ENCODE measurements at places on chromosomes 12 and 14.

GRCh38 chr12:76014007-76014406, 17.6 kb downstream of the PHLDA1 start:
- DNase-seq = no peak

GRCh38 chr14:39491134-39491571, 58.9 kb upstream of the FBXO33 start:
- no peak for DNase-seq

DNA sequence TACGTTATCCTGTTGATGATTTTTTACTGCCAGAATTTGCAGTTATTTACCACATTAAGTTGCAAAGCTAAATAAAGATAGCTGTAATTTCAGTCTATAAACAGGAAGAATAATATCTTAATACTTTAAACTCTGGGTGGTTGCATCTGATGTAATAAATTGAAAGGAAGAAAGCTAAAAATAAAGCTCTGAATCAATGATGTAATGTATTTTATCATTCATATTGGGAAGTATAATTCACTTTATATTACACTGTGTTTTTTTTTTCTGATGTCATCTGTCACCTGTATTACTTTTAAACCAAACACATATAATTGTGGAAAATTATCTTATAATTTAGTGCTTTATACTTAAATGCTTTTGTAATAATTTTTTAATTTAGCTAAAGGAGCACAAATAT, 37.1 kb downstream of the PDZRN4 start:
- DNase-seq = no peak

GRCh38 chr14:99595034-99595433, 9.0 kb downstream of the CCDC85C start:
- no peak for DNase-seq

DNA sequence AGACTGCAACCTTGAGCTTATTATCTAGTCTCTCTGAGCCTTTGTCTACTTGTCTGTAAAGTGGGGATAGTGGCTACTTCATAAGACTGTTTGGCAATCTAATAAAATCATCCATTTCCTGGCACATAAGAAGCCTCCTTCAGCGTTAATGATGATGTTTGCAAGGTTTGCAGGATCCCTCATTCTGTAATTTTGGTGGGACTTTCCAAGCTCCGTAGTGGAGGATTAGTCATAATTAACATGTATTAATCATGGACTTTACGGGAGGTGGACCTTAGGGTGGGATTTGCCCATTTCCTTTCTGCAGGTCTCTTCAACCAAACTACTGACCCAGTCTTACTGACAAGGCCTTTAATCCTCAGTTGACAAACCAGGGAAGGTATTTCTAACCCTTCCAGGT, 66.2 kb downstream of the NTF3 start:
- no peak for DNase-seq

GRCh38 chr14:71752111-71752738, 180.0 kb upstream of the RGS6 start:
- DNase-seq = no peak

- DNase-seq = no peak
Observed at GRCh38 chr12:59808317-59808910, 212.6 kb downstream of the SLC16A7 start.

- DNase-seq = no peak
Observed at GRCh38 chr14:29042551-29042950, 276.0 kb downstream of the FOXG1 start.

All from stimulated activated CD8-positive, alpha-beta memory T cell treated with anti-CD3 and anti-CD28 coated beads, Interleukin-2, amount 100 ng/mL, for 1 hour (primary cell).